ENCODE measurements at places on chromosomes 6 and 20.

GRCh38 chr6:13710552-13711323, 897 bp downstream of the RANBP9 start:
- DNase-seq, result peak; percentile 72

GRCh38 chr6:34523441-34524206, 32.5 kb downstream of the SPDEF start:
- no peak for DNase-seq

DNA sequence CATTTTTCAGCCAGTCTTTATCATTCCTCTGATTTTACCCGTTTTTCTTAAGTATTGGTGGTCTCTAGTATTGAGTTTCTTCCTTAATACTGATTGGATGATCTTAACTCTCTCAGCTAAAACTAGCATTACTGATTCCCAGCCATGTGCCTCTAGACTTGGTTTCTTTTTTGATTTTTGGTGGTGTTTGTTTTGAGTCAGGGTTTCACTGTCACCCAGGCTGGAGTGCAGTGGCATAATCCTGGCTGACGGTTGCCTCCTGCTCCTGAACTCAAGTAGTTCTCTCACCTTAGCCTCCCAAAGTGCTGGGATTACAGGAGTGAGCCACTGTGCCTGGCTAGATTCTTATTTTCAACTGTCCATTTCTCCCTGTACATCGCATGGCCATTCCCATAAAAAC, 24.9 kb downstream of the DPPA5 start:
- DNase-seq, result no peak

DNA sequence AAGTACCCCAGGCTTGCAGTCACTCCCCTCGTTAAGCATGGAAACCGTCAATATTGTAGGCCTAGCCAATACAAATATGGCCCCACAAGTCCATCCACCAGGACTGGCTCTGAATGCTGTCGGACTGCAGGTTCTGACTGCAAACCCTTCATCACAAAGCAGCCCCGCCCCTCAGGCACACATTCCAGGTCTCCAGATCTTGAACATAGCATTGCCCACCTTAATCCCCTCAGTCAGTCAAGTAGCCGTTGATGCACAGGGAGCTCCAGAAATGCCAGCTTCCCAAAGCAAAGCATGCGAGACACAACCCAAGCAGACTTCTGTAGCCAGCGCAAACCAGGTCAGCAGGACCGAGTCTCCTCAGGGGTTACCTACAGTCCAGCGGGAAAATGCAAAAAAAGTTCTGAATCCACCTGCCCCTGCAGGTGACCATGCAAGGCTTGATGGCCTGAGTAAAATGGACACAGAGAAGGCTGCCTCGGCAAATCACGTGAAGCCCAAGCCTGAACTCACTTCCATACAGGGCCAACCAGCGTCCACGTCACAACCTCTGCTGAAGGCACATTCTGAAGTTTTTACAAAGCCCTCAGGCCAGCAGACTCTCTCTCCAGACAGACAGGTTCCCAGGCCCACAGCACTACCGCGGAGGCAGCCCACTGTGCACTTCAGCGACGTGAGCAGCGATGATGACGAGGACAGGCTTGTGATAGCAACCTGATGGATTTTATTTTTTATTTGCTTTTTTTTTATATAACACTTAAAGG, 126.2 kb upstream of the EDN1 start:
- no peak for DNase-seq

DNA sequence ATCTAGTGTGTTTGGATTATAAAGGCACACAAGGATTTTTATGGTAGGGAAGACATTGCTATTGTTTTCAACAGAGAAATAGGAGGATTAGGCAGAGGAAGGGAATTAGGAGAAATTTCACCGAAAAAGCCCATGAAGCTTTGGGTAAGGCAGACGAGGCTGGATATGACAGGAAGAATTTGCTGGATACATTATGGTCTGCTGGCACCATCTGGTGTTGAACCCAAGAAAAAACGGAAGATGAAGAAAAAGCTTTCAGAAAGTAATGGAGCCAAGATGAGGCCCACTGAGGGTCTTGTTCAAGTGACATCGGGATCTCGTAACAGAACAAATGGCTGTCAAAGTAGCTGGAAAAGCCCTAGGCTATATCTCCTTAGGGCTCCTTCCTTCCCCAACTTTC, 56.5 kb downstream of the OR2J2 start:
- no peak for DNase-seq

DNA sequence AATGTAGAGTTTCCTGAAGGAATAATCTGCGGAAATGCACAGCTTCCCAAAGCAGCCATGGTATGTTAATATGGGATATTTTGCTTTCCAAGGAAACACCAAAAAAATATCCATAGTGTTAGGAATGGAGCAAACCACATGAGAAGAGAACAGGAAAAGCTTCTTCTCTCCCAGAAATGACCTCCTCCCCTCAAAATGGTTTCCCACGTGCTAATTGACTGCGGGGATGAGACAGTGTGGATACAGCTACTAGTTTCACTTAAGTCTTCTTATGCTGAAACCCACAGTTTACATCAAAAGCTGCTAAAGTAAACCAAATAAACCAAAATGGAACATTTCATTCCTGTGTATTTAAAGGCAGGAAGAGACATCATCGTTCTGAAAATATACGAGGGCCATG, 69.4 kb downstream of the FYN start:
- no peak for DNase-seq

DNA sequence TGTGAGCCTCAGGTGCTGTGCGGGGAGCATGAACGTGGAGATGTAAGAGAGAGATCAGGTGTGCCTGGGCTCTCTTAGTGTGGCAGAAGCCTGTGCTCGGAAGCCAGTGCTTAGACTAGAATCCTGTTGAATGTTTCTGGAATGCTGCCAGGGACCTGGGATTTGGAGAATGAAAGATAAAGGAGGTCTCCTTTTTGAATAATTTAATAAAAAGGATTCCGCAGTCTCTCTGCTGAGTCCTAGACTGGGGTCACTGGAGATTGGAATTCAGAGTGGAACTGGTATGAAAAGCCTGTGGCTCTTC, 18.8 kb upstream of the EFCAB8 start:
- no peak for DNase-seq

- no peak for DNase-seq
These were observed 872 bp upstream of the RIMS4 start for GRCh38 chr20:44811150-44811685.

DNA sequence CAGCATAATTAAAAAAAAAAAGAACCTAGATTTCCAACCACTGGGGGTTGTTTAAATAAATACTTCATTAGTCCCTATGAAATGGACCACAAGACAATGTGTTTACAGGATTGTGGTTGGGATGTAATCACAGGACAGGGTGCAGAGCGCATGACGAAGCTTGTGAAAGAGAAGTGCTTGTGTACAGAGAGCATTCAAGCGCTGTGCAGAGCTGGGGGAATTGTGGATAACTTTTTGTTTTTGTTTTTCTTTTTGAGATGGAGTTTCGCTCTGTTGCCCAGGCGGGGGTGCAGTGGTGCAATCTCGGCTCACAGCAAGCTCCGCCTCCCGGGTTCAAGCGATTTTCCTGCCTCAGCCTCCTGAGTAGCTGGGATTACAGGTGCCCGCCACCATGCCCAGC, 22.3 kb downstream of the LAMA5 start:
- no peak for DNase-seq

- DNase-seq, result peak; percentile 76
These were observed 211.5 kb upstream of the FOXA2 start for GRCh38 chr20:22795871-22796270.

DNA sequence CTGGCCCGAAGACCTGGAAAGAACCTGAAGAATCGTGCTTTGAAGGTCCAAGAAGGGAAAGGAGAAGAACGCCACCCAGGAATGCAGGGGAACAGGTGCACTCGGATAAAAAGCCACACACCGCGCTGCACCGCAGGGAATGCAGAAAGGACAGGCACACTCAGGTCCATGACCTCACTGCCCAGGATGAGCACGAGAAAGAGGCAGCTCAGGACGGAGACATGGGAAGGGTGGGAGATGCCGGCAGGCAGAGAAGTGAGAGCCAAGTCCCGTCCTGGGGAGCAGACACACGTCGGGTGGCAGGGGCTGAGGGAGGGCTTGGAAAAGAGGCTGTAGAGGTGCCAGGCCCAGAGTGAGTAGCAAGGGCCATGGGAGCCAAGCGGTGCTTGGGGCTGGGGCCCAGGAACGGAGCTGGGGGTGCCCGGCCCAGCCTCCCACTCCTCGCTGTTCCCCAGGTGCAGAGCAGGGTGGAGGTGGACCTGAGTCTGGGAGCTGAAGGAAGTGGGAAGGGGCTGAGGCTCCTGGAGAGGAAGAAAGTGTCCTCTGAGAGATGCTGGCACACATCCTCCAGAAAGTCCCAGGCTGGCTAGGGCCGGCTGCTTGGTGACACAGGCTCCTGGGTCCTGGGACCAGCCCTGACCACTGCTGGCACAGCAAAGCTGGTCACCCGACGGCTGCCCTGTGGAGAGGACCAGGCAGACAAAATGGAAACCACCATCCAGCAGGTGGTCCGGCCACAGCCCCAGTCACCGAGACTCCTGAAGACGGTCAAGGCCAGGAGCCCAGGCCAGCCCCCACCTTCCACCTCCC, 91.3 kb downstream of the PSMB1 start:
- no peak for DNase-seq

- no peak for DNase-seq
These were observed 8.1 kb downstream of the GFOD1 start for GRCh38 chr6:13479206-13479800.

GRCh38 chr6:45946352-45946751, 69.3 kb downstream of the CLIC5 start:
- peak; percentile 55 for DNase-seq

- DNase-seq, result no peak
These were observed 40.0 kb upstream of the MBOAT1 start for GRCh38 chr6:20252311-20252710.

DNA sequence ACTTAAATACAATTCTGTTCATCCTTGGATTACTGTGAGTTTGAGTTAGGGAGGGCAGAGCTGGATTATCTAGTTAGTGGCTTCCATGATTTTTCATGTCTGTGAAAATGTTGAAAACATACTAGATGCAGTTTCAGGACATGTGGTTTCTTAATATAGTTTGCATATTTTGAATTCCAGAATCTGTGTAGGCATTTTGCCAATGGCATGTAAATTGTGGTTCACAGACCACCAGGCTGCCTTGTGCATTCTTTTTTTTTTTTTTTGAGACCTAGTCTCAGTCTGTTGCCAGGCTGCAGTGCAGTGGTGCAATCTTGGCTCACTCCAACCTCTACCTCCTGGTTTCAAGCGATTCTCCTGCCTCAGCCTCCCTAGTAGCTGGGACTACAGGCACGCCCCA, 42.8 kb downstream of the CDC5L start:
- DNase-seq, result no peak

GRCh38 chr6:37288247-37288646, 30.3 kb upstream of the TMEM217 start:
- DNase-seq, result no peak

DNA sequence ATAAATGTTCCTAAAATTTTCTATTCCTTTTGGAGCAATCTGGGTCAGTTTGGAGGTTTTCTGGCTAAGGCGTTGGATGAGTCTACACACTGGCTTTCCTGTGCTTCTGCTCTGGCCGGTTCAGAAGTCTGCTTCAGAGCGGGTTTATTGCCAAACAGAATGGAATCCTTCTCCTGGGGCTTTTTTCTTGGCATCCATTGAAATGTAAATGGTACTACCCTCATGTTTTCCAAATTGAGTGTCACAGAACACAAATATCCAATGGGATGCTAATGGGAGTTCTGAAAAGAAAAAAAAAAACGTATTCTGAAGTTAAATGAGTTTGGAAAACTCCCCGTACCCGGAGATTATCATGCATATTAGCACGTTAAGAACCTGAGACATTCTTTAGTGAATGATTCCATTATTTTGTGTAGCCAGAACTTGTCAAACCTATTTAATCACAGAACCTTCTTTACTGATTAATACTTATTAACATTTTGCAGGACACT, 930.3 kb downstream of the QKI start:
- DNase-seq, result no peak

GRCh38 chr6:159094444-159095252, 49.9 kb upstream of the TAGAP start:
- no peak for DNase-seq

GRCh38 chr6:88238065-88238464, 71.9 kb upstream of the CNR1 start:
- DNase-seq, result no peak

GRCh38 chr6:150636808-150637207, 37.1 kb downstream of the PLEKHG1 start:
- DNase-seq, result no peak

DNA sequence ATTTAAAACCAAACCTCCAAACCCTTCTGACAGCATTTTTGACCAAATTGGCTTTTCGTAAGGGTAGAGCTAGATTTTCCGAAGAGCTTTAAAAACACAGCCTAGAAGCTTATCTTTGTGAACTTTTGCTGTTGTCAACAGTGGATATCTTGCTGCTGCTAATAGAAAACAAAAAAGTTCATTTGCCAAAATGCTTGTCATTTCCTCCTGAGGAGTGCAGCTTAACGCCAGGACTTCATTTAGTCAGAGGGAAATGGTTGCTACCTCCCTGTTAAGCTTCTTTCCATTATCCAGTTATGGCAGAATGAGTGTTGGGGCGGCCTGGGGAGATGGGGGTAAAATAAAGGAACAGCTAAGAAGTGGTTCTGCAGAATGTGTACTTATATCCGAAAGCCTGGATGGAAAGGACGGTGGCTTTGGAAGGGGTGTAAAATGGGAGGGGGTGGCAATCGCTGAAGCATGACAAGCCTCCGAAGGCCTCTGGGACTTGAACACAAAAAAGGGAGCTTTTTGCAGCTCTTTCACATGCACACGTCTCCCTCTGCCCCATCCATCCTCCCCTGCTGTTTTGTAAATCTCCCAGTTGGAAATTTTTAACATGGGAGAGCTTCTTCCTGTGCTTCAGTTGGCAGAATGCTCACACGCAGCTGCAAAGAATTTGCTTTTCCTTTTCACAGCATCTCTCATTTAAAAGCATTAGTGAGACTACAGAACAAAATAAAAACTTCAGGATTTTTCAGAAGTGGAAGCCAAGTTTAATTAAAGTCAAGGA, 22.5 kb downstream of the JARID2 start:
- no peak for DNase-seq

- no peak for DNase-seq
These were observed 33.9 kb upstream of the STXBP5 start for GRCh38 chr6:147170269-147170668.

DNA sequence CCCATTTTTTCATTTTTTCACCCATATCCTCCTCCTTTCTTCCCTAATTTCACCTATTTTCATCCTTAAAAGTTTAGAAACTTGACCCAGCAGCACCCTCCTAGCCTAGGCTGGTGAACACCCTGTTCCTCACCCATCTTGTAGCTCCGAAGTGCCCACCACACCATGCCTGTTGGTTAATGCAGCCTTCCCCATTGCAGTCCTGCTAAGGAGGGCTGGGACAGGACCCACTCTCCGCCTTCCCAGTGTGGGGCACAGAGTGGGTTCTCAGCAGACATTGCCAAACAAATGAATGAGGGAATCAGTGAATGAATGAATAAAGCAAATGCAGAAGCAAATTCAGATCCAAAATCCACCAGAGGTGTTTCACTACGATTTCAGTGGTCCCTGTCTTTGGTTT, 45.7 kb downstream of the CTCFL start:
- no peak for DNase-seq

GRCh38 chr6:84731901-84732300, 32.5 kb downstream of the TBX18 start:
- DNase-seq, result no peak

GRCh38 chr20:44020406-44021148, 105.9 kb downstream of the TOX2 start:
- no peak for DNase-seq

Data from ovary (tissue), 10 donors.